ENCODE measurements at places on chromosomes 11 and 22.

- no peak for DNase-seq
Observed at GRCh38 chr11:65242389-65242788, 19.4 kb upstream of the POLA2 start.

GRCh38 chr22:45883811-45884170, 93.2 kb downstream of the WNT7B start:
- no peak for DNase-seq

GRCh38 chr11:91312541-91312940, 912.1 kb upstream of the FAT3 start:
- DNase-seq: no peak

- no peak for DNase-seq
Observed at GRCh38 chr11:130913268-130913667, 3.0 kb downstream of the SNX19 start.

DNA sequence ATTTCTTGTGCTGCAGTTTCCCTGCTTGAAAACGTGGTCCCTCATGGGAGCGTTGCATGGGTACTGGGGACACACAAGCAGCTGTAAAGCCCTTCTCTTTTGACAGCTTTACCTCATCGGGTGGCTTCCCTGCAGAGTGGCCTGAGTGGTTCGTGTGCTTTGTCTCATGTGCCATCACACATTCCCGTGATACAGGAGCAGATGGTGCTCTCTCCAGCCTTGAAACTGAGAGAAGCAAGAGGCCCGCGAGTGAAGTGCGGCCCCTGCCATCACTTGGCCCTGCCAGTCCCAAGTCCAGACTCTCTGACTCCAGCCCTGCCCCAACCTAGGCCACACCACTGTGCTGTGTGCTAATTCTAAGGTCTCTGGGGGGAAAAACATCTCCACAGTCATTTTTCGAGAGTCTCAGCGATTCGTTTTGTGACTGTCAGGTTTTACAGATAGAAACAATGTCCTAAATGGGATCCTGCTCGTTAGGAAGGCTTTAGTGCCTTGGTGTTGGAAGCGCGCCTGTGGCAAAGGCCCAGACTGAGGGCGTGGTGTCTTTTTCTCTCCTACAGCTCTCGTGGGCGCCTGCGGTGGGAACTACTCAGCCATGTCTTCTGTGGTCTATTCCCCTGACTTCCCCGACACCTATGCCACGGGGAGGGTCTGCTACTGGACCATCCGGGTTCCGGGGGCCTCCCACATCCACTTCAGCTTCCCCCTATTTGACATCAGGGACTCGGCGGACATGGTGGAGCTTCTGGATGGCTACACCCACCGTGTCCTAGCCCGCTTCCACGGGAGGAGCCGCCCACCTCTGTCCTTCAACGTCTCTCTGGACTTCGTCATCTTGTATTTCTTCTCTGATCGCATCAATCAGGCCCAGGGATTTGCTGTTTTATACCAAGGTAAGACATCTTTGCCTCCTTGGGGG, 64.2 kb downstream of the KREMEN1 start:
- DNase-seq: no peak

GRCh38 chr22:50622723-50623327, 5.1 kb downstream of the ARSA start:
- DNase-seq: no peak

GRCh38 chr11:1866776-1867175, 13.9 kb downstream of the LSP1 start:
- DNase-seq: no peak

DNA sequence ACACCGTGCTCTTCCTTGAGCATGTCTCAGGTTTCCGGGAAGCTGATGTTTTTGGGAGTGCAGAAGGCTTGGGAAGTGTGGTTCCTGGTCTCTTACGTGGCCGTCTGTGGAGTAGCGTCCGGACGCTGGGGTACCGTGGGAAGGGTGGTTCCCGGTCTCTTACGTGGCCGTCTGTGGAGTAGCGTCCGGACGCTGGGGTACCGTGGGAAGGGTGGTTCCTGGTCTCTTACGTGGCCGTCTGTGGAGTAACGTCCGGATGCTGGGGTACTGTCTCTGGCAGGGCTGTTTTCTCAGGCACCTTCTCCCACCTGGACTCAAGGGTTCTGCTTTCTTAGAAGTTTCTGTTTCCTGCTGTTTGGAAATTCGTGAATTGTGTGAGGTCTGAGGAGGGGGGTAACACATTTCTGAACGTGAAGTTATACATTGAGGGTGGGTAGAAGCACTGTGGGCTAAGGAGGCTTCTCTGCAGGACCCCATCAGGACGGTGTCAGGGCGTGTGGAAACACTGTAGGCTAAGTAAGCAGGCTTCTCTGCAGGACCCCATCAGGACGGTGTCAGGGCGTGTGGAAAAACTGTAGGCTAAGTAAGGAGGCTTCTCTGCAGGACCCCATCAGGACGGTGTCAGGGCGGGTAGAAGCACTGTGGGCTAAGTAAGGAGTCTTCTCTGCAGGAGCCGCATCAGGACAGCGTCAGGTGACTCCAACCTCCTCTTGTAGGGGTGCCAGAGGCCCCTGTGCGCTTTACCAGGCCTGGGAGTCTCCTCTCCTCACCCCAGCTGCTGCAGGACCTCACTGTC, 5.3 kb upstream of the IFITM3 start:
- DNase-seq: no peak

DNA sequence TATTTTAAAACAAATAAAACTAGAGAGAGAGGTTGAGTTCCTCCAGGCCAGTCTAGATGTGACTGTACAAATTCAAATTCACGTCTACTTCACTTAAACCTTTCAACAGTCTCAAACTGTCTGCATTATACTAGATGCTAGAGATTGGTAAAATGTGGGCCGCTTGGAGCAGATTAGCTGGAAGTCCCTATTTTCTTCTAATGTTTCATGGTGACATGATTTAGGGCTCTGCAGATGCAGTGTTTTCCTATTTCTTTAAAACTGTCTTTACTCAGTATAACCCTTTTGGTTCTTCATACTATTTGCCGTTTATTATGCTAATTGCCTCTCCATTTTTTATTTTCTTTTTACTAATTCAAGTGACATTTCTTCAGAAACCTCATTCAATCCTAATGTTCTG, 20.4 kb downstream of the OR51E1 start:
- DNase-seq: no peak

DNA sequence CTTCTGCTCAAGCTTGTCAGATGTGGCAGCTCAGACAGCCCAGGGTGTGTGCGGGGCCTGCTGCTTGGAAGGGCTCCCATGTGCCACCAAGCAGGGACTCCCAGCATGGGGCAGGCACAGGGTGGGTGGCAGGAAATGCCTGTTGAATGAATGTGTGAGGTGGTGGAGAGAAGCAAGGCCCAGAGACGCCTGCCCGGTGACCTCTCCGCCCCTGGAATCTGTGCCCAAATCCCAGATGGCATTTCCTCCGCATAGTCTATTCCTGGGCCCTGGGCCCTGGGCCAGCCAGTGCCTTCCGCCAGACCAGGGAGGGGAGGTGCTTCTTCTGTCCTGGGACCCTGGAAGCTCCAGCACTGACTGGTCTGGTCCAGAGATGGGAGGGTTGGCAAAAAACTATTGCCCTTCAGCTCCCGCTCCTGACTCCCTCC, 3.7 kb downstream of the CST6 start:
- no peak for DNase-seq

DNA sequence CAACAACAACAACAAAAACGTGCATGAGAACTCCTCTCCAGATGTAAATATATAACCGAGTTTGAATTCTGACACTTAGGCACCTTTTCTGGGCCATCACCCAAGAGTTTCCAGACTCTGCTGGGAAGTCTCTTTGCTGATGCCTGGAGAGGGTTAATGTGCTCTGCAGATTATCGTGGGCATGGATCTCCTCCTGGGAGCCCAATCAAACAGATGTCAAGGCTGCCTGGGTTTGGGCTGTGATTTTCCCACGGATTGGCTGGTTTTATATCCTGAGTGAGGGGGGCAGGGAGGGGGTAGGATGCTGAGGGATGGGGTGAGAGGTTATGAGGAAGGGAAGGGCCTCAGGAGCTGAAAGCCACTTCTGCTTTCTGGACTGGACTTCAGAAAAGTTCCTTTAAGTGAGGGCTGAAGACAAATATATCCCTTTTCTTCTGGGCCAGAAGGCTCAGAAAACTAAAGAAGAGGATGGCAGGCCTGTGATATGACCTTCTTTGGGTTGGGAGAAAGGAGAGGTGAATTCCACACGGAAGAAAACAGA, 4.2 kb downstream of the ELF5 start:
- no peak for DNase-seq

GRCh38 chr11:74686792-74687191, 44.4 kb downstream of the CHRDL2 start:
- no peak for DNase-seq

- no peak for DNase-seq
Observed at GRCh38 chr11:11661326-11662040, 39.7 kb upstream of the GALNT18 start.

- no peak for DNase-seq
Observed at GRCh38 chr11:123665306-123665705, 10.9 kb upstream of the SCN3B start.

DNA sequence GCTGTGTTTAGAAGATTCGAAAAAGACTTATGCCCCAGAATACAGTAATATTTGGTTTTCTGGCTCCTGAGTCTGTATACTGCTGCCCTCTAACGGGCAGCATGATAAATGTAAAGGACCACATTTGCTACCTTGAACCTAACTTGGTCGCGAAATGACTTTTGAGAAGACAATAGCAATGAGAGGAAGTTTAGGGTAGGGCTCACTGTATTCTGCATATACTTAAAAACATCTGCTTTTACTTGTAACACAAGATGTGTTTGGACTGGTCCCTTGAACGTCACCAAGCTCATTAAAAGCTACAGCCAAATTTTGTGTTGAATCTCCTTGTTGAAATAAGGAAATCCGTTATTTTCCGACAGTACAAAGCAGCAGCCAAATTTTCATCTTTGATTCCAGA, 309.1 kb downstream of the SWAP70 start:
- no peak for DNase-seq

GRCh38 chr22:42670046-42670445, 20.9 kb upstream of the CYB5R3 start:
- DNase-seq: no peak

DNA sequence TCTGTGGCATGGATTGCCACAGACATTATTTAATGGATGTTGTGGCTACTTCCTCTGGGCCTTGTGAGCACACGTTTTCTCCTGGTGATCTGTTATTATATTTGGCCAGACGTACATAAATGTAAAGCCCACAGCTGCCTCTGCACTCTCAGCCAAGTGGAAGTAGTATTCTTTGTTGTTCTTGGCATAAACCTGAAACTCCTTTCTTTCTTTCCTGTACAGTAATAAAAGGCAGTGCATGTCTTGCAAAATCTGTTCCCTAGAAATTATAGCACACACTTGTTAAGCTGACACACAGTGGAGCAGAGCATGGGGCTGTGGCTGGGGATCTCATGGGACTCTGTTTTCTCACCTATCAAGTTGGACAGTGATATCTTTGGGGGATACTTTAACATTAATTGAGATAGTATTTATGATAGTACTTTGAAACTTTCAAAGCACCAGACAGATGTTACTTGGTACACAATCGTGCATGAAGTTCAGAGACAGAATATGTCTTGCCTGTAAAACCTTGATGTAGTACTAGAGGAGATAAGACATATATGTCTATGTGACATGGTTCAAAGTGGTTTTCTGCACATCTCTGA, 20.9 kb downstream of the PANX1 start:
- DNase-seq: no peak

GRCh38 chr11:126701520-126701897, 299.1 kb downstream of the KIRREL3 start:
- DNase-seq: no peak

DNA sequence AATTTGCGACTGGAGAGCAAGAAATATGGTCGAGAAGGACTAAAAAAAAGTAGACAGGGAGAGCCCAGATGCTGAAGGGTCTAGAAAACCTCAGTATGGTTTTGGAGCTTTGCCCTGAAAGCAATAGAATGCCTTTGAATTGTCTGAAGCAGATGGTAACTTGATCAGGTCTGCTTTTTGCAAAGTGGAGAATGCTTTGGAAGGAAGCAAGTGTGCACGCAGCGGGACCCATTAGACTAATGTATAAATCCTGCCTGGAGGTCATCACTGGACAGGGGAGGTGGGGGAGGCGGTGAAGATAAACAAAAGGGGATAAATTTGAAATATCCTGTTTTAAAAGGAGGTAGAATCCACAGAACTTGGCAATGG, 757 bp upstream of the HINFP start:
- no peak for DNase-seq

- no peak for DNase-seq
Observed at GRCh38 chr22:24409707-24410106, 17.7 kb upstream of the ADORA2A start.

DNA sequence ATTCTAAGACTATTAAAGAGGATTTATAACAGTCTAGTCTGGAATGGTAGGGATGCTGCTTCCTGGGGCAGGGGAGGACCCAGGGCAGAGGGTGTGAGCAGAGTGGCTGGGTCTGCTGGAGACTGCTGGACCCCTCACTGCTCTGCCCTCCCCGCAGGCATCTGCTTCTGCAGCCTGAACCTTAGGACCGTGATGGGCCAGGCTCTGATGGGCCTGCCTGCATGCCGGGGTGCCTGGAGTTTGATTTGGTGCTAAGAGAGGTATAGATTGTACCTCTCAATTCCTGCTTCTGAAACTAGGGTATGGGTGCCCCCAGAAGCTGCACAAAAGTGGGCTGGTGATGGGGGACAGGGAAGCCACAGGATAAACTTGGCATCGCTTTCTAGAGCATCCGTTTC, 54.9 kb downstream of the CD82 start:
- no peak for DNase-seq

DNA sequence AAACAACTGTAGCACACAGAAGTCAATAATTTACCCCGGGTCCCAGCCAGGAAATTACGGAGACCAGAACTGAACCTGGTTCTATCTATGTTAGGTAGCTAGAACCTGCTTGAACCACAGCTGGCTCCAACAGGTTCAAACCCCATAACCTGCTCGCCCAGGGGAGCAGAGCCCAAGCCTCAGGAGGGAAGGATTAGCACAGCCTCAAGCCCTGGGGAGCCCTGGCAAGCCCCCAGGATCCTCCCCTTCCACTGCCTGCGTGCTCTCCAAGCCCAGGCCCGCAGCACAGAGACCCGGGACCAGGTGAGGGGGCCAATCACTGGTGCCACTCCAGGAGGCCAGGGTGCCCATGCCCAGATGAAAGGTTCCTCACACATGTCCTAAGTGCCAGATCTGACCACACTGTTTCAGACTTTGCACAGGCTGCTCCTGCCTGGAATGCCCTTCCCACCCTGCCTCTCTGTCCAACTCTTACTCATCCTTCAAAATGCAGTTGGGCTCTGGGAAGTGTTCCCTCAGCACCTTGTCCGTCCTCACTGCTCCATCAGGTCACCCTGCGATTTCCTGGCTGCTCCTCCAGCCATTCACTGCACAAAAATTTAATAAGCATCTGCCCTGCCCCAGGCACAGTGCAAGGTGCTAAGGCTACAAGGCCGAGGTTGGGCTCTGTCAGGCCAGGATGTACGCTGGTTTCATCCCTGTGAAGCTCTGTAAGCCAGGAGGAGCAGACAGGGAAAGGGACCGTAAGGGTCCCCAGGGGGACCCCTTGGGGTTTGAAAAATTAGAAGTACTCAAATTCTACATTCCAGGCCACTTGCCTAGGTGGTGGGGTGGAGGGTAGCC, 32.2 kb downstream of the ARRB1 start:
- no peak for DNase-seq
